ENCODE measurements at places on chromosomes 6 and 20. TPM values are rescaled to one million over a fixed set of nuclear protein-coding genes. Genes with fewer than 3 reads are reported as not detected.

The TRIM31 gene
- not detected for total RNA-seq

DNA sequence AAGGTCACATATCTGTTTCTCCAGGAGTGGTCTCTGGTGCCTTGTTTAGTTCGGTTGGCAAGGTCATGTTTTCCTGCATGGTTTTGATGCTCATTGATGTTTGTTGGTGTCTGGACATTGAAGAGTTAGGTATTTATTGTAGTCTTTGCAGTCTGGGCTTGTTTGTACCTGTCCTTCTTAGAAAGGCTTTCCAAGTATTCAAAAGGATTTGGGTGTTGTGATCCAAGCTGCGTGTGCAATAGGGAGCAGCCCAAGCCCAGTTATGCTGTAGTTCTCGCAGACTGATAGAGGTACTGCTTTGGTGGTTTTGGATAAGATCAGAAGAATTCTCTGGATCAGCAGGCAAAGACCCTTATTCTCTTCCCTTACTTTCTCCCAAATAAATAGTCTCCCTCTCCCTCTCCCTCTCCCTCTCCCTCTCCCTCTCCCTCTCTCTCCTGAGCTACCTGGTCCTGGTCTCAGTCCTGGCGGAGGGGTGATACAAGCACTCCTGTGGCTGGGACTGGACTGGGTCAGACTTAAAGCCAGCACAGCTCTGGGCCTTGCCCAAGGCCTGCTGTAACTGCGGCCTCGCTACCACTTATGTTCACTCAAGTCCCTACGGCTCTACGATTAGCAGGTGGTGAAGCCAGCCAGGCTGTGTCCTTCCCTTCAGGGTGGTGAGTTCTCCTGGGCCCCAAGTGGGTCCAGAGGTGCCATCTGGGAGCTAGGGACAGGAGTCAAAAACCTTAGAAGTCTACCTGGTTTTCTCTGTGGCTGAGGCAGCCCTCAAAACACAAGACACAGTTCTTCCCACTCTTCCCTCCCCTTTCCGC lies 27.3 kb upstream of the GRM4 start:
- DNase-seq: no peak

The ID4 gene
- 38.2 TPM for total RNA-seq

DNA sequence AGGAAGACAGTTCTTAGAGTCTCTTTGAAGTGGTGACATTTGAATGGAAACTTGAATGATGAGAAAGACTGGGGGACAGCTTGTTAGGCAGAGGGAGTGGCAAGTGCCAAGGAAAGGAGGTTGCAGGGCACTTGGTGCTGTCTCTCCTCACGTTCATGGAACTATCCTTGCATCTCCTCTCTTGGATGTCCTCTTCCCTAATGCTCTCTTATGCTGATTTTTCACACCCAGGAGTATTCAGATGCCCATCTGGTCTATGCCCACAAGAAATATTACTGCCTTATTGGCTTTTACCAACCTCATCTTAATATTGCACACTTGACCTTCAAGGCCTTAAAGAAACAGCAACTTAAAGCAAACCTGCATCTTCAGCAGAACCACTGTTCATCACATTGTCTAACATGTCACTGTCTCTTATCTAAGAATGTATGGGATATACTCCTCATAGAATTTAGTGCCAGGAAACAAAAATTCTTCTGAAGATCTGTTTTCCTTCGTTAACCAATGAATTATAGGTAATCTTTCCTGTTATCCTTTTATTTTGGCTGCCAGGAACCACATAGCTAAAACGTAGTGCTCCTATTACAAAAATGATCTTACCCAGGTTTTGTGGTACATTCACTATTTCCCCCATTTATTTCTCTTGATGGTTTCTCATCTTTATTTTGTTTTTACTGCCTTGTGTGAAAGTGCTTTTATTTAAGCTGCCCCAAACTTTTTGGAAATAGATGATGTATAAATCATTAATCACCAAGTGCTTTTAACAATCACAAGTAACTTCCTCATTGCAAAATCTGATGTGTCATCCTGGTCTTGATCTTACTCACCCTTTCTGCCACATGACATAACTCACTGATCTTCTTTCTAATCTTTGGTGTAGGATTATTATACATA lies 12.8 kb downstream of the RGS17 start:
- no peak for DNase-seq

- no peak for DNase-seq
Measured at GRCh38 chr6:6665555-6666243, 77.2 kb downstream of the LY86 start.

The ZBTB12 gene
- total RNA-seq: 1.6 TPM

Measured in right cardiac atrium (tissue), 5 donors.